ENCODE measurements at places on chromosomes 7 and 10.

- no peak for DNase-seq
These were observed 12.4 kb downstream of the MAT1A start for GRCh38 chr10:80277016-80277415.

DNA sequence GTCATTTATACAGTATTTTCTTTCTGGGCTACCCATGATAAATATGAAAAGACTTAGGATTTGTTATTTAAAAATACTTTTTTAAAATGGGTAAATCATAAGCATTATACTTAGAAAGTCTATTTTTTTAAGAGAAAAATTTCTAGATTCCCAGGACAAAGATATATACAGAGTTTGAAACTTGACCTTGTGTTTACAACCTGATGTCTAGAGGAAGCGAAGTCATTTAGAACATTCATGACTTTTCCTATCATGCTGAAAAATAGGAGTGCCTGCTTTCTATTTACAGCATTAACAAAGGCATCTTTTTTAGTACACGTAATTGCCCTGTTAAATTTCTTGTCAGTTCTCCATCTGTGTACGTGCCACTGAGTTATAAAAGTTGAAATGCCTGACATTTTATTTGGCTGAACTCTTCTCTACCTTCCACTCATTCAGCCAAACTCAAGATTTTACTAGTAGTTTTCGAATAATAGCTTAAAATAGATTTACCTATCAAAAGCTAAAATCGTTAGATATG lies 23.0 kb downstream of the GNAT3 start:
- DNase-seq: no peak

- no peak for DNase-seq
These were observed 5.7 kb downstream of the ADARB2 start for GRCh38 chr10:1731592-1731991.

GRCh38 chr10:86359954-86360353 lies 6.6 kb downstream of the GRID1 start:
- no peak for DNase-seq

GRCh38 chr10:59227136-59227673 lies 50.8 kb downstream of the PHYHIPL start:
- no peak for DNase-seq
